ENCODE measurements at places on chromosomes 12 and 14.

- no peak for DNase-seq
Observed at GRCh38 chr12:122043476-122043875, 21.8 kb downstream of the BCL7A start.

DNA sequence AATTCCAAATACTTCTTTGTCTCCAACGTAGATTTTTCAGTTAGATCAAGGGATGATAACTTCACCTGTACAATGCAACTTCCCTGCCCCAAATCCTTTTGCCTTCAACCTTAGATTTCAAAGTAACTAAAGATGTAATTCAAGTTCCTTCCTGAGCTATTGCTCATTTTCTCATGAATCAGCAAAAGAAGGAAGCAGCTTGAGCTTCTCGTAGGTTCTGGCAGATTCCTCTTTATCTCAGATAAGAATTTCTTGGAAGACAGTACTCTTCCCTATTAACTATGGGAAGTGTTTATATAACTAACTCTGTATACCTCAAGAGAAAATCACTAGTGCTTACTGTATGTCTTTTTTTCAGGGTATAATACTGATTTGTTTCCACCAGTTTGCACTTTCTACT, 203.8 kb downstream of the RASSF9 start:
- no peak for DNase-seq

DNA sequence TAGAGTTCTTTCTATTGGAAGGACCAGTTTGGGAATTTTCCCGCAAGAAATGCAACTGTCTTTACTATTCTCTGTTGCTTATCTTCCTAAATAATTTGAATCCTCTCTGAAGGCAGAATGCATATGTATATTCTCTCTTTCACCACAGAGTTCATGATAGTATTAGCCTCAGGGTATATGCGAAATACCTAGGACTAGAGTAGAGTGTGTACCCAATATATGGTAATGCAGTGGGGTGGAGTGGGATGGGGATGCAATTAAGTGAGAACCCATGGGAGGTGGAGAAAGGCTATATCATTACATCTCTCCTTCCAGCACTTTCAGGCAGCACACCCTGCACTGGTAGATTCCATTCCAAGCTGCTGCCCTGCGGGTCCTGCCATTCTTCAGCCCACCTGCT, 207.3 kb downstream of the ANO2 start:
- no peak for DNase-seq

GRCh38 chr12:118164798-118165486, 29.0 kb downstream of the PEBP1 start:
- no peak for DNase-seq

GRCh38 chr12:66744461-66744860, 65.6 kb upstream of the GRIP1 start:
- DNase-seq, result no peak

DNA sequence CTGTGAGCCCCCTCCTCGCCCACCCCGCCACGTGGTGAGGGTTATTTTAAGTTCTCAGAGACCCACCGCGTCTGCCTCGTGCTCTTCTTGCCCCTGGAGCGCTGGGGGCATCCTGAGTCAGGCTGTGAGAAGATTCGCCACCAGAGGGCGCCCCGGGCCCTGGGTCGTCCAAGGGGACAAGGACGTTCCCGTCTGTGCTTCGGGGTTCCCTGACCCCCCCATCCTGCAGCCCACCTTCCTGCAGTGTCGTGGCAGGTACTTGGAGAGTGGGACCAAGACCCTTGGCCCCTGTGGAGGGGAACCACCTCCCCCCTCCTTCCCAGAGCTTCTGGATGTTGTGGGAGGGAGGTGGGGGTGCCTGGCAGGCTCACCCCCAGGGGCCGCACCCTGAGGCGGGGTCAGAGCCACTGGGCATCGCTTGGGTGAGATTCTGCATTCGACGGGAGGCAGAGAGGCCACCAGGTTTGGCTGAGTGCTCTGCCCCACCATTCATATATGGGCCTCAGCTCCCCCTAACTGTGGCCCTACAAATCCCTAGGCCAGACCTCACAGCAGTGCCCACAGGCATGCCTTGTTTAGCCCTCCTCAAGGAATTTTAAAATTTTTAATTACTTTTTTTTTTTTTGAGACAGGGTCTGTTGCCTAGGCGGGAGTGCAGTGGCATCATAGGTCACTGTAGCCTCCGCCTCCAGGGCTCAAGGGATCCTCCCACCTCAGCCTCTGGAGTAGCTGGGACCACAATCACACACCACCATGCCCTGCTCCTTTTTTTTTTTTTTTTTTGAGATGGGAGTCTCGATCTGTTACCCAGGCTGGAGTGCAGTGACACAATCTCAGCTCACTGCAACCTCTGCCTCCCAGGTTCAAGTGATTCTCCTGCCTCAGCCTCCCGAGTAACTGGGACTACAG, 17.0 kb downstream of the RHOF start:
- DNase-seq, result peak; percentile 85

GRCh38 chr12:3133405-3133783, 56.2 kb downstream of the TSPAN9 start:
- no peak for DNase-seq

GRCh38 chr12:105706321-105706972, 376.0 kb downstream of the C12orf75 start:
- no peak for DNase-seq

- DNase-seq, result peak; percentile 61
Observed at GRCh38 chr12:49092086-49092815, 2.4 kb downstream of the DHH start.

DNA sequence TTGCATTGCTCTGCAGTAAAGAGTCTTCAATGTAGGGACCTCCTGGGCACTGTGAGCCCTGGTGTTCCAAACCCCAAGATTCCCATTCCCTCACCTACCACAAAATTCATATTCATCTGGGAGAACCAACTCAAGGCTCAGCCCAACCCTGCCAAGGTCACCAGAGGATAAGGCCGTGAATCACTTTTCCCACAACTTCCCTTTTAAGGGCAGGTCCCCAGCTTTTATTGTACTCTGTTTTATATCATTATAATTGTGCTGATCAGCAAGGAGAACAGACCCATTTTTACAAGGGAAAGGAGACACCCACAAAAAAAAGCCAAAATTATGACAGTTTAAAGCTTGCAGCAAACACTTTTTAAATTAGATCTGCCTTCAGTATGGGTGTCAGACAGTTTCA, 363.0 kb upstream of the FKBP4 start:
- DNase-seq, result no peak

GRCh38 chr14:104145826-104146601, 7.6 kb downstream of the KIF26A start:
- no peak for DNase-seq

DNA sequence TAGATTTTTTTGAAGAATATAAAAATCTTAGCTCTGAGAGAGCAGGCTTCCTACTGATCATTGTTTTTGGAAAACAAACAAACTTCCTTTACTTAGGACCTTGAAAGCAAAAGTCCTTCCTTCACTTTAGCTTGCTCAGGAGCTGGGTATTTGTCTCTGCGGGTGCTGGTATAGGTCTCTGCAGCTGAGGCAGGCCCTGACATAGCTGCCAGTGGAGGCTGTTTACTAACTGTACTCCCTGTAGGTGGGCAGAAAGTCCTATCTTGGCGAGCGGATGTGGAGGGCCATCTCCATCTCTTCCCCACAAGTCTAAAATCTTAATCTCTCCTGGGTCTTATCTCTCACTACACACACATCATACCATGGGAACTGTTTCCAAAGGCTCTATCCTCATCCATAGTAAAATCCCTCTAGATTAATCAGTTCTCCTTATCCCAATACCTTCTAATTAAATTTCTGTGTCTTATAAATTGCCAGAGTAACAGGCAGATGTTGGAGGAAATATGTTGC, 4.1 kb upstream of the MIA2 start:
- no peak for DNase-seq

- no peak for DNase-seq
Observed at GRCh38 chr12:41979574-41979973, 165.1 kb downstream of the GXYLT1 start.

DNA sequence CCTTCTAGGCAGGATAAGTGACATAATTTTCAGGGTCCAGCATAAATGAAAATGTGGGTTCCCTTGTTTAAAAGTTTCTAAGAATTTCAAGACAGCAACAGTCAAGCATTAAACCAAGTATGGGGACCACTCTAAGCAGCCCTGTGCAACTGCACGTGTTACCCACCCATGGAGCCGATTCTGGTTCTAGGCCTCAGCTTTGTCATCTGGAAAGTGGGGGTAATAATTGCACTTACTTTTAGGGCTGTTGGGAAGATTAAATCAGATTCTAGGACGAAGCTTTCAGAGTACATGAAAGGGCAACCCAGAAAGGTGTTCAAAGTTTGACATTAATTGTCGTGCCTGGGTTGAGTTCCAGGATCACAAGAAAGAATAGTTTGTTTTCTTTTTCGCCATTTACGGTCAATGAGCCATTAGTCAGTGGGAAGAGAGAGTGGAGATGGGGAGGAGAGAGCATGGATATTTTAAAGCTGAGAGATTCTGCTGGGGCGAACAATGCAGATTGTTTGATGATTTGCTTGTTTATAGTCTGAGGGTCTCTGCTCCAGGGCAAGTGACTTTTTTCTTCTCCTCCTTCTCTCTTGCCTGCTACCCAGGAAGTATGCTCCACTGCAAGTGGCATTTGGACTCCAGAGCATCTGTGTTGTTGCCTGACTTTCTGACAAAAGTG, 10.7 kb upstream of the PPFIBP1 start:
- DNase-seq, result no peak

DNA sequence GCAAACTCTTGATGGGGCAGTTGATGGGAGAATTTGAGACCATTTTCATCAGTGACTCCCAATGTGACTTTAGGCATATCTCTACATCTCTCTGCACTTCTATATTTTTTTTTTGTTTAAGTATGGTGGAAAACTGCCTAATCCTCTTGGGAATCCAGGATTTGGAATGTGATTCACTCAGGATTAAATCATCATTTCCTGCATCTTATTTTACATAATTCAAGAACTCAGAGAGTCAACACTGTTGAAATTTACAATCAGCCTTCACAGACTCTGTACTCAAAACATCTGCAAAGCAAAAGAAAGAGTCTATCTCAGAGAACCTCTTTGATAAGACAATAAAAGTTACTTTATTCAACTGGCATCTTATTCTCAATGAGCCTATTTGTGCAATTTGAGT, 260.7 kb upstream of the NOS1 start:
- no peak for DNase-seq

- no peak for DNase-seq
Observed at GRCh38 chr12:87383680-87384079, 645.5 kb downstream of the C12orf50 start.

GRCh38 chr14:89125216-89125615, 291.8 kb downstream of the FOXN3 start:
- DNase-seq, result no peak

DNA sequence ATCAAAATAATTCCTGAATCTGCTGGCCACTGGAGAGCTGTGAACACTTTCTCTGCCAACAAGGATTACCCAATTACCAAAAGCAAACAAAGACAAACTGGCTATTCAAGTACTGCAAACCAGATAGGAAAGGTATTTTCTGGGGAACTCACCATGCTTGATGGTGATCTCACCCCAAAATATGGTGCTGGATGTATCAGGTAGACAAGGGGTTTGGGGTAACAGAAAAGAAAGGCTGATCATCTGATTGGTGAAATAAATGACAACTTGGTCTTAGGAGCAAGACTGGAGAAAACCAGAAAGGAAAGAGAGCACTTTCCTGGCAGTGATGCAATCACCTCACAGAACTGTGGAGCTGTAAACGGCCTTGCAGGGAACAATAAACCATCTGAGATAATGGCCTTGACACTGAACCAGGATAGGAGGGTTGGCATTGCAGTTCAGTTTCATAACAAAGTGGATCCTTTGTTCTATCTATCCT, 31.0 kb upstream of the NPFF start:
- DNase-seq, result no peak

Data from CD4-positive, alpha-beta memory T cell (primary cell).